ENCODE measurements at places on chromosomes 6 and 20. TPM values are rescaled to one million over a fixed set of nuclear protein-coding genes. Genes with fewer than 3 reads are reported as not detected.
A peak's percentile ranks its signal among the peaks of the same experiment; 100 is the strongest.

DNA sequence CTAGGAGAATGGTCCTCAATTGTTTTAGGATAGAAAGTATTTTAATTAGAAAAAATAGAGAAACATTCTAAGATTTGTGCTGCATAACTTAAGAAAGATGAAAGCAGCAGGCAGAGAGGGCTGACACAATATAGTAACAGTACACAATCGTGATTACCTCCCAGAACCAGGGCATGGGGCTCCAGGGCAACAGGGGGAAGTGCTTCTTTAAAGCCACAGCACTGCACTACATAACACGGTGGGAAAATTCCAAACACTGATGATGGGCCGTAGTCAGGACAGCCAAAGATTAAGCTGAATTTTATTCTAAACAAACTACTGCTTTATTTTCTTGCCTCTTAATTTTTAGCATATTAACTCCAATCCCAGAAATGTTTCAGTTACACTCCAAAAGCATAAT is 14.4 kb downstream of the EXOC2 start:
- no peak overlapping the region for H3K27ac ChIP-seq
- H3K27me3 ChIP-seq, result no peaks in the 10 kb centered on the region
- no peak overlapping the region for H3K4me3 ChIP-seq

DNA sequence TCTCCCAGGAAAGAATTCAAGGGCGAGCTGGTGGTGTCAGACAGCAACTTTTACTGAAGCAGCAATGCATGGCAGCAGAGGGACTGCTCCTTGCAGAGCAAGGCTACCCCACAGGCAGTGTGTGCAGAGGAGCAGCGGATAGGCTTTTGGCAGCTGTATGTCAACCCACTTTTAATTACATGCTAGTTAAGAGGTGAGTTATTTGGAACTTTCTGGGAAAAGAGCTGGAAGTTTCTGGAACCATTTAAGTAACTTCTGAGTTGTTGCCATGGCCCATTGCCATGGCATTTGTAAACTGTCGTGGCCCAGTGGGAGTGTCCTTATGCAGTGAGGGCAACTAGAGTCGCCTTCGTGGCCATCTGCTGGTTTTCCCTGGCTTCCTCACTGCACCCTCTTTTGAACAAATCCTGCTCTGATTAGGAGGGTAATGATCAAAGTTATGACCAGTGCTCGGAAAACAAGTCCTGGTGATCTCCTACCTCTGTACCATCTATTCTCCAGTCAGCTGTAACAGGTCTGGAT is 34.0 kb downstream of the BPIFB4 start:
- H3K4me3 ChIP-seq, result no peak overlapping the region
- no peak for DNase-seq
- H3K27ac ChIP-seq, result no peak overlapping the region
- H3K4me1 ChIP-seq, result no peaks in the 10 kb centered on the region
- no peaks in the 10 kb centered on the region for H3K27me3 ChIP-seq

- H3K27ac ChIP-seq, result peak overlapping the region; percentile 46
- no peak overlapping the region for H3K4me3 ChIP-seq
- H3K27me3 ChIP-seq, result no peaks in the 10 kb centered on the region
These were observed 35.9 kb downstream of the CHMP4B start for GRCh38 chr20:33847006-33847405.

GRCh38 chr20:8129211-8129976 is 2.7 kb upstream of the PLCB1 start:
- no peaks in the 10 kb centered on the region for H3K36me3 ChIP-seq
- H3K27ac ChIP-seq, result peak overlapping the region; percentile 36
- no peaks in the 10 kb centered on the region for H3K27me3 ChIP-seq
- peak; percentile 78 for DNase-seq
- peaks cover 70% of the 10 kb centered on the region for H3K4me1 ChIP-seq

Gene ISM1
- total RNA-seq, result 1.4 TPM

DNA sequence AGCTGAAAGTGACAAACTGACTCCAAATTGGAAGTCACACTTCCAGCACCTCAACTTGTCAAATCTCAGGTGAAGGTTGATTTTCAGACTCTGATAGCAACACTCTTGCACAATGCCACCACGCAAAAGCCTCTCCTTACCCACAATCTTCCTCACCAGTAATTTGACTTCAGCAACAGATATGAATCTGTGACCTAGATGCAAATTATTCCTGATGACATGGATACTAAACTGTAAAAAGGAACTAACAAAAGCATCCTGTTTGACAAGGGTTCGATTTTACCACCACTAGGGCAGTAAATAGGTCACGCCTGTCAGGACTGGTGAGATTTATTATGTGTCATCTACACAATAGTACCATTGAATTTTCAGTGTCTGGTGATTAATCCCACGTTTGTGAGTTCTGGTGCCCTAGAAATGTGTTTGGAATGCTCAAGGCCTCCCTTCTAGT is 134.4 kb upstream of the COL21A1 start:
- no peak for DNase-seq
- H3K27me3 ChIP-seq, result no peaks in the 10 kb centered on the region
- H3K36me3 ChIP-seq, result no peaks in the 10 kb centered on the region

- H3K27ac ChIP-seq, result no peak overlapping the region
- H3K4me1 ChIP-seq, result no peaks in the 10 kb centered on the region
- no peak for DNase-seq
These were observed 76.7 kb downstream of the FOXC1 start for GRCh38 chr6:1686117-1687098.

- H3K4me1 ChIP-seq, result no peaks in the 10 kb centered on the region
- no peak overlapping the region for H3K27ac ChIP-seq
- H3K27me3 ChIP-seq, result no peaks in the 10 kb centered on the region
- no peak overlapping the region for H3K4me3 ChIP-seq
- H3K36me3 ChIP-seq, result peaks cover 3% of the 10 kb centered on the region
- no peak for DNase-seq
These were observed 47.8 kb downstream of the PLCG1 start for GRCh38 chr20:41185013-41185757.

Gene BANF2
- not detected for total RNA-seq

DNA sequence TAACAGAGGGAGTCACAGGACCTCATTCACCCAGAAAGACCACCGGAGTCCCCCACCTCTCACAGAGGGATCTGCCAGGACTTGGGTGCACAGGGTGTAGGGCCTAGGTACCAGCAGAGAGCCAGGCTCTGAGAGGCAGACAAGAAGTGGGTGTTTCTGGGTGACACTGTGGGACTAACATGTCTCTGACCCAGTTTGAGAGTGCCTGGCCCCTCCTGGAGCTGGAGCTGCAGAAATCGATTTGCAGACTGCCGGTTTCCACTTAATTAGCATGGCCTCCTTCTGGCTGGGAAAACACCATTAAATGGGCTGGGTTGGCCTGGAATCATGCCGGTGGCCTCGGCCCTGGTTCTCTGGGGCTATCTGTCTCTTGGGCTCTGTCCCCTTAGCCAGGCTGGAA is 59.2 kb downstream of the PPP1R16B start:
- DNase-seq, result no peak
- no peak overlapping the region for H3K4me3 ChIP-seq
- H3K4me1 ChIP-seq, result no peaks in the 10 kb centered on the region
- H3K27me3 ChIP-seq, result no peaks in the 10 kb centered on the region
- H3K36me3 ChIP-seq, result no peaks in the 10 kb centered on the region

DNA sequence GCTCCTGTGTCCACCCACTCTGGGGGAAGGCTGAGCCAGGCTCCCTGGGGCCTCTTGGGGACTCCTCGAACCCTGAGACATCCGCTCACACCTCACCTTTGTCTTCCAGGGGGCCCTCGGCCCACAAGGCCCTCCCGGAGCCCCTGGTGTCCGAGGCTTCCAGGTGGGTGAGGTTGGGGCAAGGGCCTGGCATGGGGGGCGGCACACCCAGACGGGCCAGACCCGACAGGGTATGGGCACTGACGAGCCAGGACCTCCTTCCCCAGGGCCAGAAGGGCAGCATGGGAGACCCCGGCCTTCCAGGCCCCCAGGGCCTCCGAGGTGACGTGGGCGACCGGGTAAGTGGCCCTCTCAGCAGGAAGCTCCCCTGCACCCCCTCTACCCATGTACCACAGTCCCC is 13.4 kb downstream of the COL9A3 start:
- no peak for DNase-seq
- H3K4me3 ChIP-seq, result no peak overlapping the region
- no peak overlapping the region for H3K27ac ChIP-seq
- H3K4me1 ChIP-seq, result peaks cover 17% of the 10 kb centered on the region
- H3K36me3 ChIP-seq, result no peaks in the 10 kb centered on the region

GRCh38 chr20:24755411-24755922 is 193.6 kb upstream of the CST7 start:
- no peak overlapping the region for H3K4me3 ChIP-seq
- no peak overlapping the region for H3K27ac ChIP-seq
- H3K4me1 ChIP-seq, result no peaks in the 10 kb centered on the region
- no peak for DNase-seq
- H3K36me3 ChIP-seq, result no peaks in the 10 kb centered on the region
- no peaks in the 10 kb centered on the region for H3K27me3 ChIP-seq

DNA sequence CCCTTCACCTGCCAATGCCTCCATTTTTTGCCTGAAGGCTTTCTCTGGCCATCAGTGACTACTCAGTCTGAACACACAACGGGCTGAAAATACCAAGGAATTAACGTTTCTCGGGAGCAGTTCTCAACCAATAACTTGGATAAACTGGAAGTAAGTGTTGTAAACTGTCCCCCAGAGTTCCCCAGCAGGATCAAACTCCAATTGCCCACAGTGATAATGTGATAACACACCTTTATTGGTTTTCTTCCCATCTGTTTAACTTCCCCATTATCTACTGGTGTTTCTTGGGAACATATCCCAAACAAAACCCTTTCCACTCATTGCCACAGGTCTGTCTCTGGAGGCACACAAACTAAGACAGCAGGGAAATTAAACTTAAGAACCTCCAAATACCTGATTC is 21.8 kb upstream of the FAM135A start:
- H3K4me3 ChIP-seq, result no peak overlapping the region
- no peak for DNase-seq
- H3K36me3 ChIP-seq, result no peaks in the 10 kb centered on the region

Gene CALHM5
- 1.6 TPM for total RNA-seq

Gene DEFB126
- total RNA-seq, result not detected

DNA sequence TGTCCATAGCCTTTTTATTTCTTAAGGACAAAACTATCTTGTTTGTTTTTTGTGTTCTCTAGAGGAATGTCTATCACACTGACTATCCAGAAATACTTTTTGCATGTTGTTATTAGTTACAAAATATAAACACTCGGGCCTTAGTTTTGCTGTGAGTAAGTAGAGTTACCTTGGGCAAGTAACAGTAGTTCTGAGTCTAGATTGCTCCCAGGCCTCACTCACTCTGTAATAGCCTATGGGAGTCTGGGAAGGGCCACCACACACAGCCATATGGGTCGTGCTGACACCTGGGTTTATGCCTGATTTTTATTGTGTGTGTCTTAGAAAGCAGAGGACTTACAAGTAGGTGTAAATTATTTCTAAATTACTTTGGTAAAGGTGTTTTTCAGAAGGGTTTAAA is 185.8 kb downstream of the TMEM242 start:
- no peaks in the 10 kb centered on the region for H3K27me3 ChIP-seq
- H3K27ac ChIP-seq, result no peak overlapping the region
- H3K4me3 ChIP-seq, result no peak overlapping the region
- no peaks in the 10 kb centered on the region for H3K36me3 ChIP-seq

Gene ELMO2
- 52.1 TPM for total RNA-seq

- H3K36me3 ChIP-seq, result peaks cover 15% of the 10 kb centered on the region
- no peaks in the 10 kb centered on the region for H3K4me1 ChIP-seq
- H3K27me3 ChIP-seq, result no peaks in the 10 kb centered on the region
- no peak for DNase-seq
- H3K4me3 ChIP-seq, result no peak overlapping the region
These were observed 60.1 kb downstream of the GFRA4 start for GRCh38 chr20:3603108-3603507.

- H3K27me3 ChIP-seq, result no peaks in the 10 kb centered on the region
- peak; percentile 40 for DNase-seq
- no peak overlapping the region for H3K27ac ChIP-seq
- no peaks in the 10 kb centered on the region for H3K4me1 ChIP-seq
- H3K36me3 ChIP-seq, result peaks cover 41% of the 10 kb centered on the region
These were observed 14.0 kb downstream of the DDX27 start for GRCh38 chr20:49233226-49233625.

DNA sequence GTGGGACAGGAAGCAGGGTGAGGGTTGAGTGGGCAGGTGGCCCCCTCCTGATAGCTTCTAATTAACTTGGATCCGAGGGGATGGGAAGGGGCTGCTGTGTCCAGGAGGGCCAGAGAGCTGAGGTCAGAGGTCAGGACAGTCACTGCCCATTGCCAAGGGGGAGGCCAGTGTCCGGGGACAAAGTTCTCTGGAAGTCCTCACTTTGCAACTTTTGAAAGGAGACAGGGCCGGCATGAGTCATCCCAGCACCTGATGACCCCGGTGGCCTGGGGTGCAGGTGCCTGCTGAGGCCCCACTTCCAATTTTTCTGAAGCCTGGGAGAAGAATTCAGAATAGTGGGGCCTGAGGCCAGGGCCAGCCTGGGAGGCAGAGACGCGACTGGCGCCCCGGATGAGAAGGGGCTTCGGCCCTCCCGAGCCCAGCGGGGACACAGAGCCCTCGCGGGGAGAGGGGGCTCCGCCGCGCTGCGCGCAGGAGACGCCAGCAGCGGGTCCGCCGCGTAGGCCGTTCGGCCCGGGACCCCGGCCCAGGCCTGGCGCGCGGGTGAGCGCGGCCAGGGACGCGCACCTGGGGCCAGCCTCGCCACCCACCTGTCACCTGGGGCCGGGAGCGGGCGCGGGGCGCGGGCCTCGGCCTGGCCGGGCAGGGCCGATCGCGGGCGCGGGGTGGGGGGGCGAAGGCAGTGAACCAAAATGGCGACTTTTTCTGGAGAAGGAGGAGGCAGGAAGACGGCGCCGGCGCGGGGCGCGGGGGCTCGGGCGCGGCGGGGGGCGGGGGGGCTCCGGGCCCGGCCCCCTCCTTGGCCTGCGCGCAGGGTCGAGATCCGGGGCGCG is 586 bp downstream of the ZNF512B start:
- peak overlapping the region; percentile 48 for H3K27ac ChIP-seq
- peak; percentile 63 for DNase-seq
- no peaks in the 10 kb centered on the region for H3K27me3 ChIP-seq

- H3K4me3 ChIP-seq, result no peak overlapping the region
- no peaks in the 10 kb centered on the region for H3K4me1 ChIP-seq
- peaks cover 55% of the 10 kb centered on the region for H3K27me3 ChIP-seq
- no peak overlapping the region for H3K27ac ChIP-seq
These were observed 24.9 kb upstream of the IRF4 start for GRCh38 chr6:366389-367297.

Gene HEBP2
- 46.3 TPM for total RNA-seq

DNA sequence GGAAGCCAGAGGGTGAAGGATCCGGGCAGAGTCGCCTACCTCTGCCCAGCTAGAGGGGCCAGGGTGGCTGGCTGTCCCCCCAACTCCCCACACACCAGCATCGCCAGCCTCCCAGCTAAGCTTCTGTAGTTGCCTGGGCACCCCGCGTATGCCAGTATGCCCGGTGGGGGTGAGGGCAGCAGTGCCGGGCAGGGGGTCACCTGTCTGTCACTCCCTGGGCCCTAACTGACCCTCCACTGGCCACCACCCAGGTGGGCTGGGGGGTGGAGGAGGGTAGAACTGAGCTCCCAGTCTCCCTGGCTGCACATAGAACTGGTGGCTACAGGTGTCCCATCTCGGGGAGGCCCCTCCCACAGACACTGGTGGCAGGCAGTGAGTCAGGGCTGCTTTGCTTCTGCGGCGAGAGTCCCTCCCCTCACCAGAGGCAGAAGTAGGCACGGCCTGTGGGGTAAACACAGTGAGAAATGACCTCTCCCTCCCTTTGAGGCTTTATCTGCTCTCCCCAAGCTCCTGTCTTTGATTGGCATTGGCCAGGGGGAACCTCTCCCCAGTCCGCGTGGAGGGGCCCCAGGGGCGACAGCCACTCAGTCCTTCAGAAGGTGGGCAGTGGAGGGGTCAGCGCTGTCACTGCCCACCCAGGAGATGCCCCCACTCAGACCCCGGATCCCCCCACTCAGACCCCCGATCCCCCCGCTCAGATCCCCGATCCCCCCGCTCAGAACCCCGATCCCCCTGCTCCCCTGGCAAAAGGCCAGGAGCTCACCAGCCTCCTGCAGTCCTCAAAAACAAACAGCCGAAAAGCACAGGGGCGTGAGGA is 2.5 kb downstream of the NTSR1 start:
- no peaks in the 10 kb centered on the region for H3K36me3 ChIP-seq
- peak overlapping the region; percentile 96 for H3K27ac ChIP-seq
- peak overlapping the region; percentile 23 for H3K4me3 ChIP-seq
